Activated CD4-positive, alpha-beta T cell treated with anti-CD3 and anti-CD28 coated beads for 4 hours (primary cell): ENCODE measurements at places on chromosomes 5 and 9.

GRCh38 chr5:137374110-137374714 lies 124.9 kb downstream of the SPOCK1 start:
- DNase-seq = no peak

- no peak for DNase-seq
Observed at GRCh38 chr9:93329629-93330280, 121.7 kb upstream of the FAM120A start.

DNA sequence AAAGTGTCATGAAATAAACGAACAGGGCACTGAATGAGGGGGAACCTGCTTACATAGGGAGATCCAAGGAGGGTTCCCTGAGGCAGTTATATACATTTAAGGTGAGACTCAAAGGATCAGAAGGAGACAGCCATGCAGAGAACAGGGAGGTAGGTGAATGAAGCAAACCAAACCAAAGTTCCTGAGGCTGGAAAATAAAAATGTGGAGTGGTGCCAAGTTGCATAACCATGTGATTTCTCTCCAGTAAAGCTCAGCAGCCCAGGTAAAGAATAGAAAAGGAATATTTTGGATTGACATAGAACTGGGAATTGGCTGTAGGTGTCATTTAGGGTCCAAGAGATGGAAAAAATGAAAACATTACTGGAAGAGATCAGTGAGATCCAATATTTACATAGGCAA lies 110.7 kb downstream of the CAAP1 start:
- no peak for DNase-seq

DNA sequence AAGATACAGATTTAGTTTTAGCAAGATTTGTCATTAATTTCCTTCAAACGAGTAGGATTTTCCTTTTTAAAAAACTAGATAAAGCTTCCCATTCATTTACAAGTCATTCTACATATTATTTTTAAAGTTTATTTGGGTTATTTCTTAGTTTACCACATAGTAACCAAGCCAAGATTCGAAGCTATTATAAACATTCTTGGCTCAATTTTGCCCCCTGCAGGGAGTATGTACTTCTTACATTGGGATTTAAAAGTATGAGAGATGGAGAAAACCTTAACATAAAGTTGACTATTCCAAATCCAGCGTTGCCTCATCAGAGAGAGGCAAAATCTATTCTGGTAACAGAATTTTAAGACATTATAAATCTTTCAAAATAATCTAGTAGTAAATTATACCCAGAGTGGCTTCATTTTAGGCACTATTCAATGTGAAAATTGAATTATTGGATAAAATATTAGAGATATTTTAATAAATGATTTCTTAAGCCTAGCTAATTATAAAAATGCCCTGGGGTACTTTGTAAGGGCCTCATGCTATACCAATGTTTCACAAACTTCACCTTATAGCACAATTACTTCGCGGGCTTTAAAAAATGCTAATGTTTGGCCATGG lies 39.1 kb downstream of the FBN2 start:
- DNase-seq = no peak

- DNase-seq = no peak
Observed at GRCh38 chr9:86368871-86369521, 14.8 kb upstream of the TUT7 start.

DNA sequence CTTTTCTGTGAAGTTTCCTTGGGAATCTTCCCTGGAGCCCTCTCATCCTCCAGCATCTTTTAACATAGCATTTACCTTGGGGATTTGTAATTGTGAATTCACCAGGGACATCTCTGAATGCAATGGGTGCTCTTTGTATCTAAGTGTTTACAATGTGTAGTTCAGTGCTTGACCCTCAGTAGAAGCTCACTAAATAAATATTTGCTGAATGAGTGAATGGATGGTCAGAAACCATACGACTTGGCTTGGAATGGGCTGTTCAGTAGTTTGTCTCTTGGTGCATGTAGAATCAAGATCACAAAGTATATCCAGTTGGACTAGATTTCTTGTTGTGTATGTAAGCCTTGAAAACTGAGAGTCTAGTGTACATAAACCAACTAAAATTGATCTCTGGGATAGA lies 81.8 kb upstream of the MEF2C start:
- no peak for DNase-seq

DNA sequence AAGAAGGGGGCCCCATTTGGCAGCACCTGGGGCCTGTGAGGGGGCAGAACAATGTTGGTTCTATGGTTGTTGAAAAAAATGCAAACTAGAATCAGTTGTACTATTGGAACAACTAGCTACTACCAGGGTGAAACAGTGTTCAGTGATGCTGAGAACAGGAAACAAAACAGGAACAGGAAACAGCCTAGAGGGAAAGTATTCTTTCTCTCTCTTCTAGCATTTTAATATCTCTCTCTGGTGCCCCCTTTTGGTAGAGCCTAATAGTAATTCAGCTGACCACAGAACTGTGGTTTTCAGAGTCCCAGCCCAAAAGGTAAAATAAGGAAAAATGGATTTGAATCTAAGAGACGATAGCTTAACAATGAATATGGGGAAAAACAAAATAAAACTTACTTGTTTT lies 138.0 kb upstream of the KCNN2 start:
- no peak for DNase-seq

DNA sequence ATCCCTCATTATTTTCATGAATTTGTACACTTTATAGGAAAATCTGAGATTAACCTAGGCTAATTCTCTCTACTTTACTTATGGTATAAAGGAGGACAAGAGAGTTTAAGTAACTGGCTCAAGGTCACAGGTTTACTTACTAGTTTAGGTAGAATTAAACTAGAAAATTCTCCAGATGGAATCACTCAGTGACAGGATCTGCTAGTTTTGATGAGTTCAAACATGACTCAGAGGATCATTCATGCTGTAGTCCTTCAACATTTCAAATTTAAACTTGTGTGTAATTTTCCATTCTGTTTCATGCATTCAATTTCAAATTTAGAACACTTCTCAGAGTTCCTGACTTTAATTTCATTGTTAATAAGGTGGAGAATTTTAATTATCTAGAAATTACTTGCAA lies 485.7 kb upstream of the TUSC1 start:
- no peak for DNase-seq

GRCh38 chr5:68518286-68518685 lies 302.7 kb downstream of the PIK3R1 start:
- no peak for DNase-seq

- DNase-seq = no peak
Observed at GRCh38 chr5:154242964-154243376, 52.4 kb downstream of the GALNT10 start.

DNA sequence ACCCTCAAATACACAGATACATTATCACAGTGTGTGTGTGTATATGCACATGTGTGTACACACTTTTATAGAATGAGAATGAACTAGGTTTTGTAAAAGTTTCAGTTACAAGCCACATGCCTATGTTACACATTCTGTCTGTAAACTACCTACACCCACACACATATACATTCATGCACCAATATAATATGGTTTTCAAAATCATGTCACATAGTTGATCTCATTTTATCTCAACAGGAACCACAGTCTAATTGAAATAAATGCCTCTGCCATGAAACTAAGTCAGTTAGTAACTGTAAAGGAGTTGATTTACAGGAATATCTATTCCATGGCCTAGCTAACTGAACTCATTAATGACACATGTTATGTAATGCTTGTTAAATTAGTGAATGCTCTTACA lies 646.6 kb downstream of the PDE4D start:
- DNase-seq = no peak

GRCh38 chr9:20380546-20380945 lies 241.8 kb downstream of the MLLT3 start:
- no peak for DNase-seq

DNA sequence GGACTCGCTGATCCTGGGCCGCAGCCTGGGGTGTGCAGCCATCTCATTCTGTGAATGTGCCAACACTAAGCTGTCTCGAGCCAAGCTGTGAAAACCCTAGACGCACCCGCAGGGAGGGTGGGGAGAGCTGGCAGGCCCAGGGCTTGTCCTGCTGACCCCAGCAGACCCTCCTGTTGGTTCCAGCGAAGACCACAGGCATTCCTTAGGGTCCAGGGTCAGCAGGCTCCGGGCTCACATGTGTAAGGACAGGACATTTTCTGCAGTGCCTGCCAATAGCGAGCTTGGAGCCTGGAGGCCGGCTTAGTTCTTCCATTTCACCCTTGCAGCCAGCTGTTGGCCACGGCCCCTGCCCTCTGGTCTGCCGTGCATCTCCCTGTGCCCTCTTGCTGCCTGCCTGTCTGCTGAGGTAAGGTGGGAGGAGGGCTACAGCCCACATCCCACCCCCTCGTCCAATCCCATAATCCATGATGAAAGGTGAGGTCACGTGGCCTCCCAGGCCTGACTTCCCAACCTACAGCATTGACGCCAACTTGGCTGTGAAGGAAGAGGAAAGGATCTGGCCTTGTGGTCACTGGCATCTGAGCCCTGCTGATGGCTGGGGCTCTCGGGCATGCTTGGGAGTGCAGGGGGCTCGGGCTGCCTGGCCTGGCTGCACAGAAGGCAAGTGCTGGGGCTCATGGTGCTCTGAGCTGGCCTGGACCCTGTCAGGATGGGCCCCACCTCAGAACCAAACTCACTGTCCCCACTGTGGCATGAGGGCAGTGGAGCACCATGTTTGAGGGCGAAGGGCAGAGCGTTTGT lies 19.9 kb downstream of the PTGES2 start:
- DNase-seq = no peak

GRCh38 chr9:33638391-33638915 lies 114.4 kb downstream of the ANKRD18B start:
- DNase-seq = no peak
